Stimulated activated CD8-positive, alpha-beta memory T cell treated with anti-CD3 and anti-CD28 coated beads, Interleukin-12 subunit alpha, Interleukin-12 subunit beta, amount 100 ng/mL, for 1 hour (primary cell): ENCODE measurements at places on chromosomes 2 and 18.

GRCh38 chr18:245282-245847 lies 22.5 kb downstream of the THOC1 start:
- DNase-seq, result no peak

DNA sequence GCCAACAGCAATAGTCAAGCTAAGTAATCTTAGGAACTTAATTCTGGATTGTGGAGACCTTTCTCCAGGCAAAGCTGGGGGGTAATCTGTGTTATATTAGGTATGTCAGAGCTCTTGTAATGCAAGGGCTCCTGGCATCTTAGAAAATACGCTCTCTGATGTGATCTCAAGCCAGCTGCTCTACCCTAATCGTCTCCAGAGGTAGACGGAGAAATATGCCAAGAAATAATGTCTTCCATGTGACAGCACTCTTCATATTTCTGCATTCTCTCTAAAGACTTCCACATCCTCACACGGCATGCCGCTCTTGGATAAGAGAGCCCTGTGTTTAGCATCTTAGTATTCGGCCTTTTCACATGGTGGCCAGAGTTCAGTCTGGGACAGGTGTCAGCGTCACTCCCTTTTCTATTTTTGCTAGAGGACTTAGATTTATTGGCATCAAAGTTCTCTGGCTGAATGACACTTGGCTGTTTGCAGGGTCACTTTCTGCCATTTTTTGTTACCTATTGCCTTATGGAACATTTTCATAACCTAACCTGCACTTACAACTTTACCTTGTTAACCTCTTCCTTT lies 25.2 kb downstream of the CAPN13 start:
- no peak for DNase-seq

DNA sequence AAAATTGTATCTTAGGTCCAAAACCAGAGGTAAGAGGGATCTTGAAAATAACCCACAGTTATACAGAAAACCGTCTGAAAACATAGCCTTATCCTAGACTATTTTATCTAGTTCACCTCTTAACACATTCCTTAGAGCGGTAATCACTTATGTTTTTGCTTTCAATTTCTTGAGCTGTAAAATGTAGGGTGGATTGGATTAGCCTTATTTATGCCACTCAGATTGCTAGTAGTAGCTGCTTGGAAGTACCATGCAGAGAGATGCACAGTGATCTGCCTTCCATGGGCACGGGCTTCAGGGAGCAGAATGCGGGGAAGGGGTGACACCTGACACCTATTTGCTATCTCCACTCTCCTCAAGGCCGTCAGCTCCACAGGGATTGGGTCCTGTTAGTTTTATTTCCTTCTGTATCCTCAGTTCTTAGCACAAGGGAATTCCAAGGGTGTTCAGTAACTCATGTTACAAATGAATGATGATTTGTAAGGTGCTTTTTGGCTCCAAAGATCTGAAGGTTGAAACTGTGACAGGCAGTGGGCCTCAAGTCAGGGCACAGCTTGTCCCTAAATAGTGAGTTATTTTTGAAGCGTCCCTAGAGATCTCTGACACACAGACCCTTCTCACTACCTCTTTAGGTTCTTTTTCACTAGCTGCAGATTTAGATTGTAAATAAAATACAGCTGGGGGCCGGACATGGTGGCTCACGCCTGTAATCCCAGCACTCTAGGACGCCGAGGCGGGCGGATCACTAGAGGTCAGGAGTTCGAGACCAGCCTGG lies 64.0 kb upstream of the PMAIP1 start:
- DNase-seq, result no peak

GRCh38 chr18:48909721-48910120 lies 41.0 kb downstream of the SMAD7 start:
- DNase-seq, result no peak

DNA sequence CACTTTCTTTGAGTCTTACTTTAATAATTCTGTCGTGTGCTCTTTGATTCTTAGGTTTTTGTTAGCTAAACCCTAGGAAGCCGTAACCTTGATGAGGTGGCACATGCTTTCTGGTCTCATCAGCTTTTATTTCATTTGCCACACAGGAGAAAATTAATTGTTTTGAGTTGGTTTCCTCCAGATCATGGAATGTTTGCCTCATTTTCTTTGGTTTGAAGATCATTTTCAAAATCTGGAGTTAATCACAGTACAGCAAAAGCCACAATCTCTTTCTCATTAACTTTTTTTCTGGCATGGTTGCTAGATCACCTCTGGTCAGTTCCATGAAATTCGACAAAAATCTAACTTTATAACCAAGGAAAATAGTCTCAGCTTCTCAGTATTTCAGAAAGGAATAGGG lies 182.9 kb downstream of the MYO1B start:
- DNase-seq, result no peak

GRCh38 chr2:149470046-149470445 lies 117.5 kb downstream of the MMADHC start:
- no peak for DNase-seq
